ENCODE measurements at places on chromosomes 4 and X. TPM values are rescaled to one million over a fixed set of nuclear protein-coding genes. Genes with fewer than 3 reads are reported as not detected.

DNA sequence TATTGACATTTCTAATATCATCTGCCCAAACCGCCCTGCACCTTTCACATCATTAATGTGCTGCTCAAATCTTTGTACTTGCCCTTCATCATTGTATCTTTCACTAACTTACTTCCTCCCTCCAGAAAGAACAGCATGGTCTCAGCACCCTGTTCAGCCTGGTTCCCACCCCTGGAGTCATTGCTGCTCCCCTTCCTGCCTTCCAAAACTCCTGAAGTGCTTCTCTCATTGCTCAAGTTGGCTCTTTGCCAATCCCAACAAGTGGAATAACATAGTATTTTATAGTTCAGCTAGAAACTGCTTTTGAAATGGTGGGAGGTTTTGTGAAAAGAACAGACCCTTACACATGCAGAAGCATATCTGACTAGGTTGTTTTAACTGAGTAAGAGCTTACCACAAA, 14.0 kb upstream of the TTC29 start:
- H3K4me3 ChIP-seq: no peak overlapping the region
- H3K4me1 ChIP-seq: peaks cover 5% of the 10 kb centered on the region
- H3K36me3 ChIP-seq: no peaks in the 10 kb centered on the region
- no peaks in the 10 kb centered on the region for H3K27me3 ChIP-seq
- no peak overlapping the region for H3K27ac ChIP-seq

- no peak overlapping the region for H3K27ac ChIP-seq
- no peaks in the 10 kb centered on the region for H3K4me1 ChIP-seq
- no peaks in the 10 kb centered on the region for H3K36me3 ChIP-seq
- no peak for DNase-seq
- H3K4me3 ChIP-seq: no peak overlapping the region
These were observed 263.3 kb downstream of the BMPR1B start for GRCh38 chr4:95021099-95021498.

GRCh38 chrX:8728932-8729535, 2.9 kb downstream of the ANOS1 start:
- no peak for DNase-seq
- peaks cover 14% of the 10 kb centered on the region for H3K27me3 ChIP-seq
- no peak overlapping the region for H3K27ac ChIP-seq
- H3K4me1 ChIP-seq: peaks cover 3% of the 10 kb centered on the region

GRCh38 chr4:150219841-150220240, 141.6 kb downstream of the DCLK2 start:
- no peak for DNase-seq

GRCh38 chr4:41693629-41694028, 54.9 kb downstream of the PHOX2B start:
- H3K27ac ChIP-seq: no peak overlapping the region
- no peaks in the 10 kb centered on the region for H3K4me1 ChIP-seq
- peaks cover 6% of the 10 kb centered on the region for H3K27me3 ChIP-seq
- no peaks in the 10 kb centered on the region for H3K36me3 ChIP-seq
- DNase-seq: no peak

DNA sequence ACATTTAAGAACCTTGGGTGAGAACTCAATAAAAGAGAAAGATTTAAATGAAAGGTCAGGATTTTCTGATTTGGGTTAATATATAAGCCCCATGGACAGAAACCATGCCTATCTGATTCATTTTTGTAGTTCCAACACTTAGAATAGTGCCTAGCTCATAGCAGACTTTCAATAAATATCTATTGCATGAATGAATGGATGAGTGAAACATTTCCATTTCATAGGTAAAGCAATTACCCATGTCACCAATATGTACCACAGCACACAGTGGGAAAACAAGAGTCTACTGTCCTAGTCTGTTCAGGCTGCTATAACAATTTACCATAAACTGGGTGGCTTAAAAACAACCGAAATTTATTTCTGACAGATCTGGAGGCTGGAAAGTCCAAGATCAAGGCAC, 63.9 kb upstream of the PTPN13 start:
- H3K36me3 ChIP-seq: no peaks in the 10 kb centered on the region
- DNase-seq: no peak
- no peak overlapping the region for H3K27ac ChIP-seq
- no peaks in the 10 kb centered on the region for H3K27me3 ChIP-seq
- no peaks in the 10 kb centered on the region for H3K4me1 ChIP-seq
- H3K4me3 ChIP-seq: no peak overlapping the region

DNA sequence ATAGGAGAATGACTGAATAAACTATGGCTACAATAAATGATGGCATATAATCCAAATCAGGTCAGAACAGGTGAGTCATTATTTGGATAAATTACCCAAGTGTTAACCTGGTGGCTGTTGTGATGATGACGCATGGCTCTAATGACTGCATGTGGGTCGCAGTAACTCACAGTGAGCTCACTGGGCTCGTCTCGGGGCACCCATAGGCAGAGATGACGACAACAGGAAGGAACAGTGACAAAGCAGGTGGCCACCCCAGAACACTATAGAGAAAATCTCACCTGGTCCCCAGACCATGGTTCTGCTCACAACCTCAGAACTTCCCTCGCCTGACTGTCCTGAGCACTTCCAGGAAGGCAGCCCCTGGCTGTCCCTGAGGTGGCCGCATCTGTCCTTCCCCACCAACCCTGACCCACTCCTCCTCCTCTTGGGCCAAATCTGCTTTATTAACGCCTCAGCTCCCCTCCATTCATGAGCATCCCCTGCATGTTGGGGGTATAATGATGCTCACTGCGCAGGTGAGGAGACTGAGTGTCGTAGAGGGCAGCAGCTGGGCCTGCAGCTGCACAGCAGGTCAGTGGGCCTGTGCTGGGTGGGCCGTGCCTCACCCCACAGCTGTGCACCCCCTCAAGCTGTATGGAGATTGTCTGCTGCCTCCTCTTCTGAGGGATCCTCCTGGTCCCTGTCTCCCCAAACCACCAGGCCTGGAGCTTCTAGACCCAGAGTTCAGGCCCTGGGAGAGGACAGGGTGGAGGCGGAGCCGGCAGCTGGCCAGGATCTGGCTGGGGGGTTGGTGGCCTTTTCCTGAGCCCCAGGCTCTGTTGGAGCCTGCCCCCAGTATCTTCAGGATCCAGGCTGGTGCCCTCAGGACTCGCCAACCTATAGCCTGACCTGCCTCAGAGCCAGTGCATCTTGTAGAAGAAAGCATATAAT, 30.9 kb upstream of the FAM156A start:
- H3K4me1 ChIP-seq: peaks cover 3% of the 10 kb centered on the region
- no peaks in the 10 kb centered on the region for H3K27me3 ChIP-seq
- H3K4me3 ChIP-seq: no peak overlapping the region
- DNase-seq: peak; percentile 15

- no peaks in the 10 kb centered on the region for H3K36me3 ChIP-seq
- no peaks in the 10 kb centered on the region for H3K4me1 ChIP-seq
- no peak overlapping the region for H3K27ac ChIP-seq
- no peaks in the 10 kb centered on the region for H3K27me3 ChIP-seq
- no peak overlapping the region for H3K4me3 ChIP-seq
- no peak for DNase-seq
These were observed 346.3 kb downstream of the FBXW7 start for GRCh38 chr4:152189451-152190179.

The BRS3 gene
- polyA plus RNA-seq: not detected

The UNC5C gene
- polyA plus RNA-seq: not detected

The RTL5 gene
- polyA plus RNA-seq: 0.17 TPM

The ESX1 gene
- not detected for polyA plus RNA-seq

The MAOA gene
- 69.7 TPM for polyA plus RNA-seq

The KLB gene
- not detected for polyA plus RNA-seq

Measured in keratinocyte (primary cell).